Thoracic aorta (tissue), 2 donors: ENCODE measurements at places on chromosomes 7 and 10. TPM values are rescaled to one million over a fixed set of nuclear protein-coding genes. Genes with fewer than 3 reads are reported as not detected.

Gene TAS2R5
- total RNA-seq: 2.2 TPM

Gene GARIN1A
- 2.3 TPM for total RNA-seq

Gene PNLIPRP2
- total RNA-seq: not detected

Gene UPK3B
- 5.1 TPM for total RNA-seq

Gene NDUFA5
- 55.0 TPM for total RNA-seq

Gene ASB10
- not detected for total RNA-seq

Gene COX15
- total RNA-seq: 12.5 TPM
